Stomach (tissue), 19 donors: ENCODE measurements at places on chromosomes 3 and 15. TPM values are rescaled to one million over a fixed set of nuclear protein-coding genes. Genes with fewer than 3 reads are reported as not detected.

DNA sequence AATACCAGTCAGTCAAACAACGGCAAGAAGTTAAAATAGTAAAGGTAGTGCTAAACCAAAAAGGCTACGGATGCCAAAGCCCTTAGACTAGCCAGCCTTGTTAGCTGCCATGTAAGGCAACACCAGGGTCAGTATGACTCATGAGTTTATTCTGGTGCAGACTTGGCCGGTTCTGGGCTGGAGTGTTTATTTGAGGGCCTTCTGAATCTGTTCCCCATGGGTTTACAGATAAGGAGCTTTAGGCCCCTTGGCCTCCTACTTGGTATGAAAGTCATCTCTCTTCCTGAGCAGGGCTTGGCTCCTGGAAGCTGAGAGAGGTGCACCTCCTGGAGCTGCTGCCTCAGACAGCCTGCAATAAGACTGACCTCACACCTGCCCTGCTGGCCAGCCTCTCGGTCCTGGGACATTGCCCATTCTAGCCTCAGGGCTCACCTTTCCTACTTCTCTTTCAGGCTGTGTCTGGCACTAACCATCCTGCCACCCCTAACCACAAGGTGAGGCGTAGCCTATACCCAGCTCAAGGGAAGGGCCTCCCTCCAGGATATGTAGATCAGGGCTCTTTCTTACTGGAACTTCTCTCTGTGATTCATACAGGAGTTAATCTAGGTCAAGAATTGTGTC lies 10.4 kb upstream of the RTP1 start:
- no peaks in the 10 kb centered on the region for H3K27me3 ChIP-seq
- peak; percentile 78 for DNase-seq
- no peaks in the 10 kb centered on the region for H3K36me3 ChIP-seq
- peaks cover 28% of the 10 kb centered on the region for H3K4me1 ChIP-seq
- no peak overlapping the region for H3K27ac ChIP-seq

DNA sequence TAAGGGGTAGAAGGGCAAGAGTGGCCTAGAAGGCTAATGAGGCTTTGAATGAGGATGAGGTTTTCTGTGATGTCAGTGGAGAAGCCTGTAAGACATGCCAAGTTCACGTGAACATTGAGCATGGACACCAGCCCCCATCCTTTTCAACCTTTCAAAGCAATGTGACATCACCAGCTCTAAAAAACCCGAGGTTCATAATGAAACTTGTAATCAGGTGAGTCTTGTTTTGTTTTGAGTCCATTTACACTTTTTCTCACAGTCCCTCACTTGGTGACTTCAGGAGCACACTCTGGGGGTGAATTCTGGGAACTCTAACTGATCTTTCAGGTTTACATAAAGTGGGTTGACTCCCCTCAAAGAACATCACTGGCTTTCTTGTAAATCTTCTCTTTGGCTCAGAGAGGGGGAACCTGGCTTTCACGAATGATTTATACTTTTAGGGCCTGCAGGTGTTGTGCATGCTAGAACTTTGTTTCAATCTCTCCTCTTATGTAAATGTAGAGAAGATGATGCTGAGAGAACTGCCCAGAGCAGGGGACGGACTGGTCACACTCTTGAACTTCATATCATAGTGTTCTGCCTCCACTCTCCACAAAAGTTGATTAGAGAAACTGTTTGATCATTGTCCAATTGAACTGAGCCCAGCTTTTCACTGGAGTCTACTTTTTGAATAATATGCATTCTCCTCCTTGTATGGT lies 224.7 kb upstream of the SATB1 start:
- H3K36me3 ChIP-seq: no peaks in the 10 kb centered on the region
- H3K4me3 ChIP-seq: no peak overlapping the region
- no peaks in the 10 kb centered on the region for H3K4me1 ChIP-seq
- H3K27ac ChIP-seq: no peak overlapping the region

DNA sequence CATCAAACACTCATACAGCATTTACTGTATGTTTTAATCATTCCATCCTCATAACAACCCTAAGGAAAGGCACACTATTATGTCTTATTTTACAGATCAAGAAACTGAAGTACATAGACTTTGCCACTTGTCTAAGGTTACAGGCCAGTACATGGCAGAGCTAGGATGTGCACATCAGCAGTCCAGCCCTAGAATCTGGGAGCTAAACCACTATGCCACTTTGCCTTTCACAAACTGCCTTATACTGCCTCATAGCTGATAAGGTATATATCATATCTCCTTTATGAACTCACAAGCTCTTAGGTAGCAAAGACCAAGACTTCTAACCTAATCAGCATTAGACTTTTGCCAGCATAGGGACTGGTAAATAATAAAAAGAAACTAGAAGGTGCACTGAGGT lies 49.1 kb downstream of the MYO9A start:
- H3K4me3 ChIP-seq: no peak overlapping the region
- no peaks in the 10 kb centered on the region for H3K36me3 ChIP-seq
- no peak for DNase-seq
- no peaks in the 10 kb centered on the region for H3K4me1 ChIP-seq

- no peak overlapping the region for H3K27ac ChIP-seq
- H3K4me1 ChIP-seq: peaks cover 42% of the 10 kb centered on the region
- peak overlapping the region; percentile 49 for H3K4me3 ChIP-seq
- no peak for DNase-seq
- H3K27me3 ChIP-seq: peaks cover 100% of the 10 kb centered on the region
Observed at GRCh38 chr3:128485282-128486204, 7.5 kb downstream of the GATA2 start.

Gene SLC12A1
- 0.92 TPM for total RNA-seq

Gene KNSTRN
- total RNA-seq: 9.3 TPM

Gene RAB6B
- 0.58 TPM for total RNA-seq
